ENCODE measurements at places on chromosomes 7 and 10.
A peak's percentile ranks its signal among the peaks of the same experiment; 100 is the strongest.

DNA sequence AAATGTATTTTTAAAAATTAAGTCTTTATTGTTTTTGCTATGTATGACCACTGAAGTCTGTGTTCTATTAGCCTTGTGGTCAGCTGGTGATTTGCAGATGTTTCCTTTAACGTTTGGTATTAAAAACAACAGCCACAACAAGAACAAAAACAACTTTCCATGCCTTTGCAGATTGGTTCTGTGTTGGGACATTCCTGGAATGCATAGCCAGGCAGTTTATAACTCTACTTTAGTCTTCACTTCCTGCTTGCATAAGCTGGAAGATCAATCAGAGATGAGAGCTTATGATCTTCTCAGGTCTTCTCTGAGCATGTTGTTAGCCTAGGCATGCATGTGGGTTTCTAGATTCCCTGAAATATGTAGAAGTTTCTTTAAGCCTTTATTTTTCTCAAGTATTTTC lies 58.9 kb upstream of the SEMA3C start:
- no peak for DNase-seq

DNA sequence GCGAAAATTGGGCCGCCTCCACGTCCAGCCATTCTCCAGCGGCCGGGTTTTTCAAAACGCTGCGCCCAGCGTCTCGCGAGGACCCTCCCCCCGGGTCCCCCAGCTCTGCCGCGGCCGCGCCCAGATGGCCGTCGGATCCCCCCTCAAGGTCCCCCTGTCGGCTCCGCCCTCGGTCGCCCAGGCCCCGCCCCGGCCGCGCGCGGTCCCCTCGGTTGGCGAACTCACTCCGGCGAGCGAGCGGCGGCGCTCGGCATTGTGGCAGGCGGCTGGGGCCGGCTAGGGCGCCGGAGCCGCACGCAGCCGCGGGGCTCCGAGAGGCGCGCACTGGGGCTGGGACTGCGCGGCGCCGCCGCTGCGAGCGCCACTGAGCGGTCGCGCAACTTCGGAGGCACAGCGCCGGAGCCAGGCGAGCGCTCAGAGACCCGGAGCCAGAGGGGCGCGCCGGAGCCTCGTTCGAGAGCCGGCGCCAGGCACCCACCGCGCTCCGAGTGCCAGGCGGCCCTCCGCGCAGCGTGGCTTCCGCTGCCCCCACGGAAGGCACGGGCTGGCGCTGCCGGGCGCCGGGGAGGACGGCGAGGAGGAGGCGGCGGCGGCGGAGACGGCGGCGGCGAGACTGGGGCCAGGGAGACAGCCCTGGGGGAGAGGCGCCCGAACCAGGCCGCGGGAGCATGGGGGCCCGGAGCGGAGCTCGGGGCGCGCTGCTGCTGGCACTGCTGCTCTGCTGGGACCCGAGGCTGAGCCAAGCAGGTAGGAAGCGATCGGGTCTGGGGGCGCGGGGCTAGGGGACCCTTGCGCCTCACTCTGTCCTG lies at the start of gene UNC5B:
UNC5B (plus strand) TSS at position 253 of the 809 bp plus-strand sequence; CDS start at position 669, 416 bp downstream.
- DNase-seq = peak; percentile 93

DNA sequence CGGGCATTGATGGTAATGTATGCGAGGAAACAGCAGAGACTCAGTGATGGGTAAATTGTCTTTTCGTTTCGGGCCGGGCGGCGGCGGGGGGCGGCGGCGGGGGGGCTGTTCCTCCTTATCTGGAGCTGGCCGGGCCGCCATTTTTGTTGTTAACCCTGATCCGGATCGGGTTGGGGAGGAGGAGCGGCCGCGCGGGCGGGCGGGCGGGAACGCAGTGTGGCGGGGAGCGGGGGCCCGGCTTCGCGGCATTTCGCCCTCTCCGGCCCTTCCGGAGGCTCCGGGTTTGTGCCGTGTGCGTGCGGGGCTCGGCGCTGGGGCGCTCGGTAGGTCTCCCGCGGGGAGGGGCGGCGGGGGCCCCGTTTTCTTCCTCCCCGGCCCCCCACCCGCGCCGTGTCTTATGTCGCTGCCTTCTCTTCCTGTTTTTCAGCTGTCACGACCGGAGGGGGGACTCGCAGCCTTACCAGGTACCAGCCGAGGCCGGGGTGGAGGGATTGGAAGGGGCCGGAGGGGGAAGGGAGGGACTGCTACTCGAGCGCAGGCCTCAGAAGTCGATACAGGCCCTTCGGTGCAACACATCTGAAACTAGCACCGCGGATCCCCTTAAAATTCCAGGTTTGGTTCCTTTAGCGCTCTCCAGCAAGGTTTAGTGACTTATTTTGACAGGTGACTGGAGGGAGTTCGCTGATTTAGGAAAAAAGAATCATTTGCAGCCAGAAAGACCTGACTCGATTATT lies 820 bp downstream of the WAC start:
- peak; percentile 61 for DNase-seq

DNA sequence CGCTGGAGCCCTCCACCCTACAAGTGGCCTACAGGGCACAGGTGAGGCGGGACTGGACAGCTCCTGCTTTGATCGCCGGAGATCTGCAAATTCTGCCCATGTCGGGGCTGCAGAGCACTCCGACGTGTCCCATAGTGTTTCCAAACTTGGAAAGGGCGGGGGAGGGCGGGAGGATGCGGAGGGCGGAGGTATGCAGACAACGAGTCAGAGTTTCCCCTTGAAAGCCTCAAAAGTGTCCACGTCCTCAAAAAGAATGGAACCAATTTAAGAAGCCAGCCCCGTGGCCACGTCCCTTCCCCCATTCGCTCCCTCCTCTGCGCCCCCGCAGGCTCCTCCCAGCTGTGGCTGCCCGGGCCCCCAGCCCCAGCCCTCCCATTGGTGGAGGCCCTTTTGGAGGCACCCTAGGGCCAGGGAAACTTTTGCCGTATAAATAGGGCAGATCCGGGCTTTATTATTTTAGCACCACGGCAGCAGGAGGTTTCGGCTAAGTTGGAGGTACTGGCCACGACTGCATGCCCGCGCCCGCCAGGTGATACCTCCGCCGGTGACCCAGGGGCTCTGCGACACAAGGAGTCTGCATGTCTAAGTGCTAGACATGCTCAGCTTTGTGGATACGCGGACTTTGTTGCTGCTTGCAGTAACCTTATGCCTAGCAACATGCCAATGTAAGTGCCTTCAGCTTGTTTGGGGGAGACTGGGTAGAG lies at the start of gene COL1A2:
COL1A2 (plus strand) TSS at position 459 of the 704 bp plus-strand sequence; CDS start at position 596, 137 bp downstream.
- DNase-seq = no peak

DNA sequence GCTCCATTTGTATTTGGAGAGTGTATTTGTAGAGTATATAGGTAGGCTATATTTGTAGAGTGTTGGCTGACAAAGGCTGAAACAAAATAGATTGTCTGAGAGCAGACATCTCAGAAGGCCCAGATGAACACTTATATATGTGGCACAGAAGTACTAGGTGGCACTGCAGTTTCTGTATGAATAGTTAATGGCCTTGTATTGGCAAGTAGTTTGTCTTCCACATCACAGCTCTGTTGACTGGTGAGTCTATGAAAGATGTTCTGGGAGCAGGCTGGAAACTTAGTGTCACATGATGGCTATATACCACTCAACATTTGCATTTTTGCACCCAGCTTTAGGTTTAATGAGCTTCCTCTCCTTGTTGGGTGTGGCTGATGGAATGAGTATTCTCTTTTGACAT lies 51.9 kb downstream of the CCNY start:
- DNase-seq = no peak

DNA sequence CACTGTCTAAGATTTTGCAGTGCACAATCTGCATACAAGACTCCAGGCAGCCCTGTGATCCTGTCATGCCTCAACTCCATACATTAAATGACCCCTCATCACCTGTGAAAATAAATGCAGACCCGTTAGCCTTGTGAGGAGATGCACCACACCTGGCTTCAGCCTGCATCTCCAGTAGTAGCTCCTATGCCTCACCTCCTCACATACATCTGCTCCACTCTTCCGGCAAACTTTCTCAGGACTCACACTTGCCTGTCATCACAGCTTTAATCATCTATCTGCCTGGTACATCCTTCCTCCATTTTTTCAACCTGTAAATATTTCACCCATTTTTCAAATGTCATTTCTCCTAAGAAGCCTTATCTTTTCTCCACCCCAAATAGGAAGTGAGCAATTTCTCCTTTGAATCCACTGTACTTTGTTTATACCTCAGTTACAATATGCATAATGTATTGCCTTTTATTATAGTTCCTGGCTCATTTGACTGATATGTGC lies 39.3 kb upstream of the ABCB5 start:
- DNase-seq = no peak
